CD4-positive, alpha-beta T cell treated with Interleukin-21 for 1 hour (primary cell): ENCODE measurements at places on chromosomes 11 and 22.
A peak's percentile ranks its signal among the peaks of the same experiment; 100 is the strongest.

GRCh38 chr11:22657101-22657694 lies 9.2 kb upstream of the GAS2 start:
- peak; percentile 15 for DNase-seq

DNA sequence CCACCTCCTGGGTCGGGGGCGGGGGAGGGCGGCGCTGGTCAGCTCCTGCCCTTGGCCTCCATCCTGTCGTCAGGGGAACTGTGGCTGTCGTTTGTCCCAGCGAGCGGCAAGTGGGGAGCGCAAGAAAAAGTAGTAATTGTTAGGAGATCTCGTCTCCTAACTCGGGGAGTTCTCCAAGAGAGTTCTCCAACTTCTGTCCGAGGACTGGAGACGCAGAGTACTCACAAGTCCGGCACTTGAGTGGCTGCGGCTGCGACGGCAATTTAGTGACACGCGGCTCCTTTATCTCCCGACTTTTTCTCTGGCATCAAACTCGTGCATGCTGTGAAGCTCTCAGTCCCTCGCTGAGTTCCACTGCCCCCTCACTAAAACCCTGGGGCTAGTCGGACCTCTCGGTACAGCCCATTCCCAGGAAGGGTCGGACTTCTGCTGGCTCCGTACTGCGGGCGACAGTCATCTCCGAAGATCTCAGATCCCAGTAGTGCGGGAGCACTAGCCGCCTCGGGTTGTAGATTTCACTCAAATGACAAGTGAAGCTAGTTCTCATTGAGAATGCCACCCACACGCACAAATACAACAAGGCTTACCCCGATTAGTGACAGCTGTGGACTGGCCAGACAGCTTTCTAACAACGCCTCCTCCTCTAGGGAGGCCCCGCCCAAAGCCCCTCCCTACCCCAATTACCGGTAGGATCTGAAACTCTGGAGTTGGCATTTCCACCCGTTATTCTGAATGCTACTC lies at the start of gene PGR:
Gene PGR (minus strand): TSS at position 611 of the 741 bp plus-strand sequence. CDS start 743 bp downstream, outside the sequence.
- no peak for DNase-seq

GRCh38 chr11:100573911-100574513 lies 113.1 kb upstream of the ARHGAP42 start:
- DNase-seq, result no peak

DNA sequence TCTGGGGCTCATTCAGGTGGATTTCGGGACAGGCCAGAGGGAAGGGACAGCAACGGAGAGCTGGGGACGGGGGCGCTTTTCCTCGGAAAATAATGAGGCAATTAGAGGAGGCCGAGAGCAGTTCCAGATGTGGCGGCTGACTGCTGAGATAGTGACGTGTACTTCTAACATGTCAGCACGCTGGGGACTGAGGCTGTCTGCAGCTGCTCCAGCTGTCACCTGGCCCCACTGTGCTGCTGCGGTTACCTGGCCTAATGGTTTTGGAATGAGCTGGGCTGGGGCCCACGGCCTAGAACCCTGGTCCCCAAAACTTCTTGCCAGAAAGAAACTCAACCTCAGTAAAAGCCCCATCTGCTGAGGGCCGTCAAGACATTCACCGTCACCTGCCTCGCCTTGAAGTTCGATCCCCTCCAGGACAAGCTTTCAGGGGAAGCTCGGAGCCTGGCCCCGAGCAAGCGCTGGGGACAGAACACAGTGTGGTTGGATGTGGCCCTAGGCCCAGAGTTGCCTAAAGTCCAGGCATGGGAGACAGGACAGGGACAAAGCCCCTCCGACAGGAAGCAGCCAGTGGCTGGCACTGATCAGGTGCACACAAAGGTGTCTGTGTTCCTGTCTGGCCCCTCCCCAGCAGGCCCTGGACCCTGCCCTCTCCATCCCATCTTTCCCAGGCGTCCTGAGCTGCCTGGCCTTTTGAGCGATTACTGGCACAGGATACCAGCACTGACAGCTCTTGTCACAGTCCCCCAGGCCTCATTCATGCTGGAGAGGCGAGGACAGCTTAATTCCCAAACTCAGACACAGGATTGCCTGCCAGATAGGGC lies 22.1 kb downstream of the RPUSD4 start:
- DNase-seq, result no peak

DNA sequence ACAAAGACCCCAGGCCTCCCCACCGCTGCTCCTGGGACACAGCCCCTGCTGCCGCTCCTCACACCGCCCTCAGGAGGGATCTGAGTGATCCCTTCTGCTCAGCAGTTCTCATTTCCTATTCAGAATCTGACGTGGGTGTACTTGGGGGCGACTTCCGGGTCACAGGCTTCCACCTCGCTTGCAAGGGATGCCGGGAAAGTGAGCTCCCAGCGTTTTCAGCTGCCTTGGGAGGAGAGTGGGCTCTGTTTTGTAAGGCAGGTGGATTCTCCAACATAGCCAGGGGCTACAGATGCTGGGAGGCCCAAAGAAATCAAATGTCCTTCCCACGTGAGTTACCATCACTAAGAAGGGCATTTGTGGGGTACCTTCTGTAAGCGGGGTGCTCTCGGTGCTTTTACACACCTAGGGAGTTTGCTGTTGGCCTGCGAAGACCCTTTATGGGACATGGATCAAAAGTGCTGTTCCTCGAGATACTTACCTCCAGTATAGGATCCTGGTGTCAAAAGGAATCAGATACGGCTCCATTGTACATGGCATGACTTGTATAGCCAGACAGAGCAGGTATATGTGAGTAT lies 9.7 kb upstream of the LRRC10B start:
- DNase-seq, result no peak

- DNase-seq, result no peak
Measured at GRCh38 chr11:130592056-130592455, 143.6 kb downstream of the ADAMTS15 start.

DNA sequence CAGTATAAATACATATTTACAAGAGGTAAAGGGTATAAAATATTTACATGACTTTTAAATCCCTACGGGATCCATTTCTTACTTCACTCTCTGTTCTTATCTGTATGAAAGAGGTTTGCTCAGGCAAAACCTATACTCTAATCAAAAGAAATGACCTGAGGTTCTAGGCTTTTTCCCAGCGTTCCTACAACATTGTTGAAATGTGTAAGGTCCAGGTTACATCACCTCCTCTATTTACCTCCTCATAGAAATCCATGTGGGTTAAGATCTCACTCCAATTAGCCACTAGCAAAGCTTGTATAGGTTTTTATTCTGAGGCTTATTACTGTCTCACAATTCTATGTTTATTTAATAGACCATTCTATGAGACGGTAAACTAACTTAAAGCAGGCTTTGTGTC lies 12.0 kb upstream of the OR51L1 start:
- DNase-seq, result no peak

DNA sequence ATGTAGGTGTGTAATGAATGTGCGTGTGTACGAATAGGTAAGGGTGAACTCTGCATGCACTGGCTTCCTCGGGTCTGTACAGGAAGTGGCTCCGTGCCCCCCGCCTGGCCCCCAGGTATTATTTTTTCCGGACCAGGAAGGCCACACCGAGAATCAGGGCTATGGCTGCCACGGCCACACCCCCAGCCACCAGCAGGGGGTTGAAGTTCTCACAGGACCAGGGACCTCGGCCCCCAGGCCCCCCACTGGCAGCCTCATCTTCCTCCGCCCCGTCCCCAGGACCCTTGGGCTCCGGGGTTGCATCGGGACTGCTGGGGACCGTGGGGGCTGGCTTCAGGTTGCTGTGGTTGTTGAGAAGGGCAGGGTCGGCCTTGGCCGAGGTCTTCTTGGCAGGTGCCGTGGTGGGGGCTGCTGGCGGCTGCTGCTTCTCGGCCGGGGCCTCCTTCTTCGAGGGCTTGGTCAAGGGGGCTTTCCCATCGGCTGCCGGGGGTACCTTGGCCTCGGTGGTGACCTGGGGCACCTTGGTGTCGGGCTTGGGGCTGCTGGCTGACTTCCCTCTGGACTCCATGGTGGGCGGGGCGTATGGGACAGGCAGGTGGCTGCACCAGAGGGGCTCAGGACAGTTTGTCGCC lies 1.8 kb downstream of the CEND1 start:
- DNase-seq, result no peak

DNA sequence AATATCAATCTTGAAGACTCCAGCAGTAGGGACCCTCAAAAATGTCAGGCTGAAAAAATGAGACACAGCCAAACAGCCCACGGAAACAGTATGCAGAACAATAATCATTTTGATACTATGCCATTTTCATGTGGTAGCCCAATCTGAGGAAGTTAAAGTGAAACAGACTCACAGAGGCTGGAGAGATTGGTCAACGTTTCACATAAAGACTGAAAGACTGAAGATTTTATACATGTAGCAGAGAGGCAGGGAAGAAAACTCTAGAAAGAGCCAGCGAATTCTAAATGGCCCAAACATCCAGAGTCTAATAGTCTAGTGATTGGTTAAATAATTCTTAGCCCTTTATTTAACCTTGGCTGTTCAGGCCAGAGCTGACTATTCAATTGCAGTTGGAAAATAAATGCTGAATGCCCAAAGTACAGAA lies 49.4 kb downstream of the MAML2 start:
- DNase-seq, result no peak

GRCh38 chr11:30936491-30936890 lies 350.3 kb upstream of the MPPED2 start:
- DNase-seq, result no peak

DNA sequence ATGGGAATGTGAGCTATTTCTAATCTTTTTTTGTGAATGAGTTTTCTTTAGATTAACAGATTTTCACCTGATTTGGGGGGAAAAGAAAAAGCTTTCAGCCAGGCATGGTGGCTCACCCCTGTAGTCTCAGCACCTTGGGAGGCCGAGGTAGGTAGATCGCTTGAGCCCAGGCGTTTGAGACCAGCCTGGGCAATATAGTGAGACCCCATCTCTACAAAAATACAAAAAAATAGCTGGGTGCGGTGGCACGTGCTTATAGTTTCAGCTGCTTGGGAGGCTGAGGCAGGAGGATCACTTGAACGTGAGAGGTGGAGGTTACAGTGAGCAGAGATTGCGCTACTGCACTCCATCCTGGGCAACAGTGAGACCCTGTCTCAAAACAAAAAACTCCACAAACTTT lies 92.2 kb downstream of the HSD17B12 start:
- no peak for DNase-seq

- no peak for DNase-seq
Measured at GRCh38 chr11:117826832-117827231, 2.3 kb upstream of the FXYD2 start.
